ENCODE measurements at places on chromosomes 3 and 15. TPM values are rescaled to one million over a fixed set of nuclear protein-coding genes. Genes with fewer than 3 reads are reported as not detected.

WDR76 gene
- polyA plus RNA-seq: 8.5 TPM

ERICH6 gene
- polyA plus RNA-seq: 0.19 TPM

OSTN gene
- not detected for polyA plus RNA-seq

NTRK3 gene
- 4.0 TPM for polyA plus RNA-seq

MYL3 gene
- polyA plus RNA-seq: 1.0 TPM

ARL14 gene
- not detected for polyA plus RNA-seq

LEO1 gene
- 55.6 TPM for polyA plus RNA-seq

DCUN1D1 gene
- 26.8 TPM for polyA plus RNA-seq

NUDT16 gene
- 10.0 TPM for polyA plus RNA-seq

MYZAP gene
- 1.1 TPM for polyA plus RNA-seq

MYNN gene
- polyA plus RNA-seq: 14.2 TPM

GTF2A2 gene
- polyA plus RNA-seq: 424 TPM

CILP gene
- polyA plus RNA-seq: not detected

SLC22A13 gene
- 0.26 TPM for polyA plus RNA-seq

NPAP1 gene
- polyA plus RNA-seq: 0.10 TPM

TM4SF1 gene
- polyA plus RNA-seq: 0.49 TPM

SENP2 gene
- polyA plus RNA-seq: 29.2 TPM

ILDR1 gene
- 0.16 TPM for polyA plus RNA-seq

HYAL1 gene
- 1.7 TPM for polyA plus RNA-seq

ADAMTS9 gene
- polyA plus RNA-seq: 0.81 TPM

GOLGA6B gene
- not detected for polyA plus RNA-seq

RARB gene
- 0.42 TPM for polyA plus RNA-seq

ESYT3 gene
- 3.5 TPM for polyA plus RNA-seq

GOLGA6A gene
- polyA plus RNA-seq: 0.57 TPM

VWA5B2 gene
- polyA plus RNA-seq: not detected
